ENCODE measurements at places on chromosomes 16 and 17.

- no peak for DNase-seq
Measured at GRCh38 chr16:76278980-76279379, 1.8 kb downstream of the CNTNAP4 start.

DNA sequence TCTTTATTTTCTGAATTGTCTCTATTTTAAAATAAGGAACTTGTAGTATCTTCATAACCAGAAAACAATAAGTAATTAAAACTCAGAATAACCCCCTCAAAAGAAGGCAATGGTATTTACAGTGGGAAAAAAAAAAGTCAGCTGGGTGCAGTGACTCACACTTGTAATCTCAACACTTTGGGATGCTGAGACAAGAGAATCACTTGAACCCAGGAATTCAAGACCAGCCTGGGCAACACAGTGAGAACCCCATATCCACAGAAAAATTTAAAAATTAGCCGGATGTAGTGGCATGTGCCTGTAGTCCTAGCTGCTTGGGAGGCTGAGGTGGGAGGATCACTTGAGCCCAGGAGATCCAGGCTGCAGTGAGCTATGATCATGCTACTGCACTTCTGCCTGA is 33.5 kb downstream of the ADAM11 start:
- DNase-seq: no peak

DNA sequence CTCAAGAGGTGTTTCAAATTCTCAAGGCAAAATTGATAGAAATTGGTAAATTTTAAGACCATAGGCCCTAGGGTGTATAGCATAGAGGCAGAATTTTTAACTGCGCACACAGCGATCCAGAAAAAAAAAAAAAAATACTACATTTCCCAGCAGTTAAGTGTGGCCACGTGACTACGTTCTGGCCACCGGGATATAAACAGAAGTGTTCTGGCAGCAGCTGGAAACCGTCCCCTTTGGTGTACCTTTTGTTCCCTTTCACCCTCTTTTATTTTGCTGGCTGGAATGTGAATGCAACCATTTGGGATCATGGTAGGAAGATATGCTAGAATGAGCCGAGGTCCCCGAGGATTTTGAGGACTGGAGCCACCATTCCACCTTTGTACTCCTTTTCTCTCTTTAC is 52.7 kb upstream of the AKAP1 start:
- no peak for DNase-seq

DNA sequence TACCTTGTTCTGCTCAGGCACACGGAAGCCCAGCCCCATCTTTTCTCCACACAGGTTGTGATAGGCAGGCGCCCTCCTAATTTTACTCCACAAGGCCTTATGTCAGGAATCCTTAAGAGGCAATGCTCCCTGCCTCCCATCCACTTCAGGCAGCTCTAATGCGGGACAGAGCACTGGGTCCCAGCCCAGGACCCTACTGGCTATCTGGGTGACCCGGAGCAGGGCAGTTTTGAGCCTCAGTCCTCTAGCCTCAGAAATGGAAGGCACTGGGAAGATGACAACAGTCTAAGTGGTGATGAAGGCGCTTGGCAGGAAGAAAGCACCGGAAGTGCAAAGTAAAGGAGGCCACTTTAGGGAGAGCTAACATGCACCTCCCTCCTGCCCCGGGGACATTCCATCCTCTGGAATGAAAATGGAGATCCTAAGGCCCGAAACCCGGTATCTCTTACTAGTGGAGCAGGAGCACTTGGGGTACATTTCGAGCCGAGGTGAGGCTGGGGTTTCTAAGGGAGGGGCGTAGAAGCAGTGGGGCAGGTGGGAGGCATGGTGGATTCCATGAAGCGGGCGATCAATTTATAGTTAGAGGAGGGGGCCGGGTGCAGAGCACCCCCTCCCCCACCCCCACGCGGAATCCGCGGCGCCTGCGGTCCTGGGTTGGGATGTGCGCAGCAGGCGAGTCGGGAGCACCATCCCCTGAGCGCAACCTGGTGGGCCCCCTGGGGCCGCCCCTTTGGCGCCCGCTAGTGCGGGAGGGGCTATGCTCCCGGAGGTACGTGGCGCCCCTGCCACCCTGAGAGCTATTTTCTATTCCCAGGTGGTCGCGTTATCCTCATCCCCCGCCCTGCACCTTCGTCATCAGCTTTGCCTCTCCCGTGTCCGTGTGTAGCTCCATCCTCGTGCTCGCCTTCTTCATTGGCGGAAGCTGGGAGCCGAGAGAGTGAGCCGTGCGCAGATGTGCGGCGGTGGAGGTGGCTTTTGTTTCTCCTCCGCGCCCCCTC is 4.9 kb downstream of the MT1F start:
- DNase-seq: no peak

GRCh38 chr17:18064053-18064452 is 23.7 kb upstream of the DRG2 start:
- DNase-seq: no peak

DNA sequence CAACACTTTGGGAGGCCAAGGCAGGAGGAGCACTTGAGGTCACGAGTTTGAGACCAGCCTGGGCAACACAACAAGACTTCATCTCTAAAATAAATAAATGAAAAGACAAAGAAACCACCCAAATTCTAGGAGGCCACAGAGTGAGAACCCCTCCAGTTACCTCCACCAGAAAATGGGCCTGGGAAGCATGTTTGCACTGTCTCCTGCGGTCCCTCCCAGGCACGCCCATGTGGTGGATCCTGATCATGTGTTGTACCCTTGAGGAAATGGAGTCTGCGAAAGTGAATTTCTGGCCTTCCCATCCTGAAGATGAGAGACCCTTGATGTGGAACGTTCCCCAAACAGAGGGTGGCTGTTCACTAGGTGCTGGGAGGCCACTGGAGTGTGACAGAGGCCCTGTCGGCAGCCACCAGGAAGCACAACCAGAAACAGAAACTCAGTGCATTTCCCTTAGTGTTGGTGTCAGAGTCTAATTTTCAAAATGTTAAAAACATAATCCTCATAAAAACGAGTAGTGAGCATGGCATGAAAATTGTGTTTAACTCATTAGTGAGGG is 19.2 kb upstream of the USP22 start:
- no peak for DNase-seq

- DNase-seq: no peak
Measured at GRCh38 chr17:27733773-27734172, 66.6 kb downstream of the NOS2 start.

DNA sequence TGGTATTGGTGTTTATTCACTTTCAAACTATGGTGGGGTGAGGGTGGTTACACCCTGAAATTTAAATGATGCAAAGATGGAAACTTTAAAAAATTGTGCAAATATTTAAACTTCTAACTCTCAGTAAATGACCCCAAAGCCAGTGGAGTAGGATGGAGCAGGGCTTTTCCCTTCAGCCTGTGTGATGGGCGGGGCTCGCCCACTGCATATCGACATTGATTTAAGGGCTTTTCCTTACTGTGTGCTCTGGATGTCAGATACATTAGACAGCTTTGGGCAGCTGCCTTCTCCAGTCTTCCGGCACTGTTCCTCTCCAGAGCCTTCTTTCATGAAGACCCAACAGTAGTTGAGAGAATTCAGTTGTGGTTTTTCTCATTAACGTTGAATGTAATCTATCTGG is 99.9 kb downstream of the SPECC1 start:
- no peak for DNase-seq

GRCh38 chr16:46573008-46573833 is 48.0 kb downstream of the SHCBP1 start:
- DNase-seq: no peak

- DNase-seq: no peak
Measured at GRCh38 chr16:17166095-17166494, 304.7 kb downstream of the XYLT1 start.

Measured in NCI-H1930 (cell line).